ENCODE measurements at places on chromosomes 5 and 9.

GRCh38 chr5:135655468-135655815 lies 76.7 kb upstream of the CXCL14 start:
- DNase-seq, result peak; percentile 69

DNA sequence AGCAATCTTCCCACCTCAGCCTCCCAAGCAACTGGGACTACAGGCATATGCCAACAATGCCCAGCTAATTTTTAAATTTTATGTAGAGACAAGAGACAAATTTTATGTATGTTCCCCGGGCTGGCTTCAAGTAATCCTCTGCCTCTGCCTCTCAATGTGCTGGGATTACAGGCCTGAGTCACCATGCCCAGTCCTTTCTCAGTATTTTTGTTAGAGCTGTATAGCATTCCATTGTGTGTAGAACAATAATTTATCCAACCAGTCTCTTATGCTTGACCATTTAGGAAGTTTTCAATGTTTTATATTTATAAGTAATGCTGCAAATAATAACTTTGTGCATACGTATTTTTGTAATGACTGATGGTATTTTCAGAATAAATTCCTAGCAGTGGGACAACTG lies 38.9 kb upstream of the CTXN3 start:
- no peak for DNase-seq

DNA sequence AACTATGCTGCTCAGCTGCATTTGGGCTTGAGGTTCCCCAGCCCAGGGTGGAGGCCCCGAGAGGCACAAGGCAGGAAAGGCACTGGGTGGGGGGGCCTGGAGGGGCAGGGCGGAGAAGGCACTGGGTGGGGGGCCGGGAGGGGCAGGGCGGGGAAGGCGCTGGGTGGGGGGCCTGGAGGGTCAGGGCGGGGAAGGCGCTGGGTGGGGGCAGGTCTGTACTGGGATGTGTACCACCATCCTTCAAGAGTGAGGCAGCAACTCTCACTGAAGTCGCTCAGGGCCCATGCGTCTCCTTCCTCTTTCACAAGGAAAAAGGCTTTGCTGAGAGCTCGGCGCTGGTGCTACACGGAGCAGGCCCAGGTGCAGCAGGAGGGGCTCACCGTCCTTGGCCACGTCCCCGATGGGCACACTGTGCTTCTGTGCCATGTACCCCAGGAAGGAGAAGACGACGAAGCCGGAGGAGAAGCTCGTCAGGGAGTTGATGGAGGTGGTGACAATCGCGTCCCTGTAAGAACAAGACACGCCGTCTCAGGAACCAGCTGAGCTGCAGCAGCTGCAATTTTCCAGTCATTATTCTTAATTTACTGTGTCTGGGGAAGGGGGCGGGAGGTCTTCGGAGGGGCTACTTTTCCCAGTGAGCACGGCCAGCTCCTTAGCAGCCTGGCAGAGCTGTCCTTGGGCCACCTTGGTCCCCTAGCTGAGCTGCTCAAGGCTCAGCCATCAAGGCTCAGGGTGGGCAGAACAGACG lies 30.8 kb downstream of the SLC6A3 start:
- no peak for DNase-seq

GRCh38 chr9:35035851-35036701 lies 36.3 kb downstream of the VCP start:
- peak; percentile 62 for DNase-seq

DNA sequence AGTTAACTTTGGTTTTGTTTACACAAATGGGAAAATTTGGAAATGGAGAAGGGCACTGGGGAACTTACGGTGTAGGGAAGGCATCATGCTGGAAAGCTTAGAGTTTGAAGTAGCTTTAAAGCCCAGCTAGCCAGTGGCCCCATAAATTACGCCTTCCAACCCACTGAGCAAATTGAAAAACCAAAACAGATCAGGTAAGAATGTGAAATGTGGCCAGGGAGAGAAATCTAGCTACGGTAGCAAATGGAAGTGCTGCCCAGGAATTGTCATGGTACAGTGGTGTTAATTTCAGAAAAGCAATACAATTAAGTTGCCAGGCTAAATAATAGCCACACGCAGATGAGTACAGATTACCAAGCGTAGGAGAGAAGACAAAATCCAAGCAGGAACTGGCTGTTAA lies 654.8 kb downstream of the PRELID2 start:
- DNase-seq, result no peak

DNA sequence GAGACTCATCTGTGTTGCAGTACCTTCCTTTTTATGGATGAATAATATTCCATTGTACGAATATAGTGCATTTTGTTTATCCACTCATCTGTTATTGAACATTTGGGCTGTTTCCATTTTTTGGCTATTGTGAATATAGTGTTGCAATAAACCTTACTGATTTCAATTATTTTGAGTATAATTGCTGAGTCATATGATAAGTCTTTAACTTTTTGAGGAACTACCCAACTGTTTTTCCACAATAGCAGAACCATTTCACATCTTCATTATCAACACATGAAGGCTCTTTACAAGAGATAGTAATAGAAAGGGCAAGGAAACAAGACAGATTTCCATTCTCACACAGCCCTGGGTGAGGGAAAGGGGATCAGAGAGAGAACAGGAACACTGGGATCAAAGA lies 329.2 kb downstream of the RAB3C start:
- DNase-seq, result no peak

Measured in right forelimb (tissue), 1 donor.